Ureter (tissue), 1 donor: ENCODE measurements at places on chromosomes 7 and 10. TPM values are rescaled to one million over a fixed set of nuclear protein-coding genes. Genes with fewer than 3 reads are reported as not detected.

CYP3A7 gene
- total RNA-seq: 0.75 TPM

SLC18A3 gene
- not detected for total RNA-seq

MET gene
- total RNA-seq: 54.1 TPM

ENTPD7 gene
- 28.0 TPM for total RNA-seq

- peak; percentile 37 for DNase-seq
Observed at GRCh38 chr10:128710098-128710797, 584.0 kb upstream of the MKI67 start.

DNA sequence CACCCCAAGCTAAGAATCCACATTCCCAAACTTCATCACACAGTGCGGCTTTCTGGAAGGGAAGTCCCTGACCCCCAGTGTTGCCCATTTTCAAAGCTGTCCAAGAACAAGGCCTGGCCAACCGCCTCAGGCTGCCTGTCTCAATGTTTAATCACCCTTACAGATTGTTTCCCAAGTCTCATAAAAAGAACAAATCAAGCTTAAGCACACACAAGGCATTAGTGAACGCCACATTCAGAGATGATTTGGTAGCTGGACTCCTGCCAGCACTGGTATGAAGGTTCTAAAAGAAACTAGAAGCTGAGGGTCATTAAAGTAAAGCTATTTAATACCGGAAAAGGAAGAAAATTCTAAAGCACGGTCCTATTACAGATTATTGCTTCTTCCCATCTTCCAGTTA is 35.6 kb downstream of the C10orf90 start:
- no peak for DNase-seq

GRCh38 chr10:57336865-57337264 is 930.8 kb downstream of the IPMK start:
- DNase-seq: no peak

GRCh38 chr7:42567051-42567450 is 330.0 kb upstream of the GLI3 start:
- DNase-seq: no peak

- no peak for DNase-seq
Observed at GRCh38 chr7:18906901-18907300, 210.5 kb downstream of the TWIST1 start.

- no peak for DNase-seq
Observed at GRCh38 chr7:135650831-135651573, 11.3 kb upstream of the STMP1 start.

DNA sequence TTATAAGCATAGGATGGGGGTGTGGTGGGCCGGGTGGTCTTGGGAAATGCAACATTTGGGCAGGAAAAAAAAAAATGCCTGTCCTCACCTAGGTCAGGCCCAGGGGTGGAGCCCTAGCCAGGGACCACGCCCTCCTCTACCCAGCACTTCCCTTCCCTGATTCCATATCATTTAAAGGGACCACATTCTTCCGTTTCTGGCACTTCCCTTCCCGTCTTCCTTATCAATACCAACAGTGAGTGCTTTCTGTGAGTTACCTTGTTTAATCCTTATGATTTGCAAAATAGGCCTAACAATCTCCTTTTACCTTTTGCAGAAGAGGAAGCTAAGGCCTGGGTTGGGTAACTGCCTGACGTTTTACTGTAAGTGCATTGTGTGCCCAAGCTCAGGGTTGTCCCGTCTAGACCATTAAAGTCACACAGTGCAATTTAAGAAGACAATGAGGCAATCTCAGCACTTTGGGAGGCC is 16.7 kb upstream of the C10orf95 start:
- DNase-seq: no peak

DNA sequence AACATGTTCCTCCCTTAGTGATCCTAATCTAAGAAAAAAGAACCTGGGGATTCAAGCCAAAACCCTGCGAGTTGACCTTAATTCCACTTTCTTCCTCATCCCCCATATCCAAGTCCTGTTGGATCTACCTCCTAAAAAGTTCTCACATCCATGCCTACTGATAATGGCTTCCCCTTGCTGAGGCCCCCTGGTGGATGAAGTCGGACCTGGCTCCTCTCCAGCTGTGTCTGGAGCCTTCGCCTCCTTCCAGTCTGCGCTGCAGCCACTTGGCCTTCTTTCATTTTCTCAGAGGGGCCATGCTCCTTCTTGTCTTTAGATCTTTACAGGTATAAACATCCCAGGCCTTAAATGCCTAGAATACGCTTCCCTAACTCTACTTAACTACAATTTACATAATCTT is 8.1 kb downstream of the PDE1C start:
- peak; percentile 57 for DNase-seq
